ENCODE measurements at places on chromosomes 16 and 17.

- DNase-seq = no peak
These were observed 139.6 kb upstream of the FAM20A start for GRCh38 chr17:68740555-68741447.

DNA sequence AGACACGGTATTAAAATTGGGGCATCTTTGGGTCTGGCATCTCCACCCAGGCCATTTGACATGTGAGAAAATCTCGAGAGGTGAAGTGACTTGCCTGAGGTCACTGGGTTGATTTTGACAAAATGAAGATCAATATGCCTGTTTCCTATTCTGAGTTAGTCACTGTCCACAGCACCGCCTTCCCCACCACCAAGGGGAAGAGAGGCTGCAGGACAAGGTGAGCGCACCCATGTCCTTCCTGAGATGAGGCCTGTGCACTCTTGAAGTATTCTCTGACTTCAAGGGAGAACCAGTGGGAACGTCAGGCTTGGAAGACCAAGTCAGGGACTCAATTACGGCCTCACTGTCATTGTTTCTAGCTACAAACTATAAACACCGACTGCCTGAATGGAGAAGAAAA lies 49.9 kb upstream of the WSB1 start:
- DNase-seq = no peak

GRCh38 chr16:8548166-8548565 lies 42.1 kb downstream of the TMEM114 start:
- DNase-seq = no peak

DNA sequence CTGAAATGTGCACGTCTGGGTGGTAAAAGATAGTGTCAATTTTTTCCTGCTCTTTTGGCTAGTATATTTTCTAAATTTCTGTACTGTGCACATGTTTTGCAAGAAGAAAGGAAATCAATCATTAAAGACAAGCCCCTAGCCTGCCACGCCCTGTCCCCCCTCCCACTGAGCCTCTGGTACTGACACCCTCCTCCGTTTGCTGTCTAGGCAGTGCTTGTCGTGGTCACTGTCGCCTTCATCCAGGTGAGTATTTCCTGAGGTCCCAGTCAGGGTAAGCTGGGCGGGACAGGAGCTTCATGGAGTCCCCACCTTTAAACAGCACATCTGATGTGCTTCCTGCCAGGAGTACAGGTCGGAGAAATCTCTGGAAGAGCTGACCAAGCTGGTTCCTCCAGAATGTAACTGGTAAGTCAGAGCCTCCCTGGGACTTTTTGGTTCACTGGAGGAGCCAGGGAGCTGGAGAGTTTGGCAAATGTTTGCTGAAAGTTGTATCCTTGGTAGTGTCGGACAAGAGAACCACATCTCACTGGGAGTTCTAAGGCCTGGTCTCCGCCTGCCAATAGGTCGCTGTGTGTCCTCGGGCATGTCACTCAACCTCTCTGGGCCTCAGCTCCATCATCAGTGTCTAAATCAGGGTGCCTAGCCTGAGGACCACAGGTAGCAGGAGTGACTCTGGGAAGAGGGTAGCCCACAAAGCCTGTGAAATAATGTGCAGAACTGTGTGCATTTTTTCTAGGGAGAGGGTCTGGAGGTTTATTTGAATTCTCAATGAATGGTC lies 42.2 kb downstream of the ATP2C2 start:
- DNase-seq = no peak

GRCh38 chr16:56825826-56826225 lies 39.2 kb upstream of the SLC12A3 start:
- DNase-seq = no peak

GRCh38 chr16:84629580-84629979 lies 11.7 kb upstream of the COTL1 start:
- no peak for DNase-seq

DNA sequence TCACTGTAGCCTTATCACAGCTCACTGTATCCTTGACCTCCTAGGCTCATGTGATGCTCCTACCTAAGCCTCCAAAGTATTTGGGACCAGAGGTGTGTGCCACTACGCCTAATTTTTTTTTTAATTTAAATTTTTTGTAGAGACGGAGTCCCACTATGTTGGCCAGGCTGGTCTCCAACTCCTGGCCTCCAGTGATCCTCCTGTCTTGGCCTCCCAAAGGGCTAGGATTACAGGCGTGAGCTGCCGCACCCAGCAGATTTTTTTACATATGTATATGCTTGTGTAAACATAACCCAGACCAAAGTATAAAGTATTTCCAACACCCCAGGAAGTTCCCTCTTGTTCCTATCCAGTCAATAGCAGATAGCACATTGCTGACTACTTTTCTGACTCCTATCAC lies 1.7 kb upstream of the PGP start:
- no peak for DNase-seq

- no peak for DNase-seq
These were observed 6.7 kb downstream of the ARL16 start for GRCh38 chr17:81676906-81677305.

GRCh38 chr17:72116661-72117521 lies 3.9 kb upstream of the SOX9 start:
- DNase-seq = no peak

GRCh38 chr17:59684967-59685366 lies 22.3 kb downstream of the PTRH2 start:
- no peak for DNase-seq

GRCh38 chr17:47159315-47159714 lies 29.8 kb downstream of the CDC27 start:
- no peak for DNase-seq

GRCh38 chr17:81393684-81394376 lies 1.4 kb upstream of the BAHCC1 start:
- no peak for DNase-seq

- no peak for DNase-seq
These were observed 2.4 kb downstream of the NDE1 start for GRCh38 chr16:15652293-15653001.

GRCh38 chr16:72367851-72368250 lies 195.9 kb upstream of the PMFBP1 start:
- DNase-seq = no peak

DNA sequence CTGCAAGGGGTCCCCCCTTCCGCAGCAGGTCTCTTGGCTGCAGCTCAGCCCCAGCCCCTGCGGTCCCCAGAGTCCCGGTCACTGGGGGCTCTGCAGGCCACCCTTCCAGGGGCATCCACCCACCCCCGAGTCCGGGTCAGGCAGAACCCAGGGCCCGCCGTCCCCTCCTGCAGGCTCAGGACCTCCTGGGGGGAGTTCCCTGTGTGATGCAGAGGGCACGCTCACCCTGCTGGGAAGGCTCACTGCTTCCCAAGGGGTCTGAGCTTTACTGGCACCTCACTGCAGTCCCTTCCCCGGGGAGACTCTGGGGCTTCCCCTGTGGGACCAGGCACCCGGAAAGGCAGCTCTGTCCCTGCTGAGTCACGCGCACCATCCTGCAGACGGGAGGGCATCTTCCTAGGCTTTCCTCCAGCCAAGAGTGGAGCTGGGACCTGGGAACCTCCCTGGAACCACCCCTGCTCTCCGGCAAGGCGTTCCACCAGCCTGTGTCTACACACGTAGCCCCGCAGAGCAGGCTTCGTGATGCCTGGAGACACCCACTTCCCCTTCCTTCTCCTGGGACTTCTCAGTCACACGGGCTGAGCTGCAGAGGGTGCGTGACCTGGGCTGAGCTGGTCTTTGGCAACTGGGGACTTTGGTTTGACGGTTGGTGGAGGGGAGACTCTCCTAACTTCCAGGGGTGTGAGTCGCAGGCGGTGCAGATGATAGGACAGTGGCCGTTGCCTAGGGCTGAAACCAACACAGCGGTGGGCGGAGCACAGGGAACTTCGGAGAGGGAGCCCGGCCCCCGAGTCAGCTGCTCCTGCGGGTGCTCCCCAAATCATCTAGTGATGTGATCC lies 23.4 kb downstream of the SLC25A10 start:
- no peak for DNase-seq

- peak; percentile 2 for DNase-seq
These were observed 6.5 kb upstream of the USP32 start for GRCh38 chr17:60398227-60398959.

GRCh38 chr16:55272744-55273143 lies 51.3 kb upstream of the IRX6 start:
- no peak for DNase-seq

DNA sequence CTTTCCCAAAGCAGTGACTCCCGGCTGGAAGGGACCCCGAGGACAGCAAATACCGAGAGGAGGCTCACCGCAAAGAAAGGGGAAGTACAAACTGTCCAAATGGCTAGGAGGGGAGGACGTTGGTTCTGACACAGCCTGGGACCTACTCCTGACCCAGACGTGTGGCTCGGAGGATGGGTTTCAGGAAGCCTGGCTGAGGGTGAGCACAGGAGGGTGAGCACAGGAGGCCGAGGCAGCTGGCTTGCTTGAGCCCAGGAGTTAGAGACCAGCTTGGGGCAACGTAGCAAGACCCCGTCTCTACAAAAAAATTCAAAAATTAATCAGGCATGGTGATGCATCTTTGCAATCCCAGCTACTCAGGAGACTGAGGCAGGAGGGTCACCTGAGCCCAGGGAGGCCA lies 83.2 kb downstream of the C16orf78 start:
- DNase-seq = no peak

DNA sequence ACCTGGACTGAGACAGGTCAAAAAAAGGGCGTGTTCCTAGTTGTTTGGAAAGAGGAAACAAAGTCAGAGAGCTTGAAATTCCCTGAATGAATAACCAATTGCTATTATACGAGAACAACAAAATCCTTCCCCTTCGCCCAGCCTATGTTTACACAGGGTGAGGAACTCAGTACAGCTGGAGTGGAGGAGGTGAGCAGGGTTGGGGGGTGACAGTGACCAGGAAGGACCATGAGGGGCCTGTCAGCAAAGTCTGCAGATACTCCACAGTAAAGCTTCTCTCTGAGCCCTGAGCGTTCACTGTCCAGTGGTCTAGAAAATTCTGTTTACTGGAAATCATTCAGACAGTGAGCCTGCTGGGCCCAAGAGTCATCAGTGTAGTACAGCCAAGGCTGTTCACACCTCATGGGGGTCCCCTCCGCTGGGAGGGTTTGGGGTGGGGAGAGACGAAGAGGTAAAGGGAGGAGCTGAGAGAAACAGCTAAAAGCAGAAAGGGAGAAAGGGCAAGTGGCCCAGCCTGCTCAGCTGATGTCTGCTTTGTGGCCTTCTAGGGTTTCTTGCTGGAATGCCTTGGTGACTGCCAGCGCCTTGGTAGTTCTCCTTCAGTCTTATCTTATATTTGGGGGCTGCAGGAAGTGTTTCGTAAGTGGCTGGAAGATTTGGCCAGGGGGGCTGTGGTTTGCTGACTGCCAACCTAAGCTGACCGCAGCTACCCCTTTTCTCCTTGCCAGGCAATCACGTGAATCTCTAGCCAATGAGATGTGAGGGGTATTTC lies 5.7 kb downstream of the DUSP3 start:
- DNase-seq = no peak

DNA sequence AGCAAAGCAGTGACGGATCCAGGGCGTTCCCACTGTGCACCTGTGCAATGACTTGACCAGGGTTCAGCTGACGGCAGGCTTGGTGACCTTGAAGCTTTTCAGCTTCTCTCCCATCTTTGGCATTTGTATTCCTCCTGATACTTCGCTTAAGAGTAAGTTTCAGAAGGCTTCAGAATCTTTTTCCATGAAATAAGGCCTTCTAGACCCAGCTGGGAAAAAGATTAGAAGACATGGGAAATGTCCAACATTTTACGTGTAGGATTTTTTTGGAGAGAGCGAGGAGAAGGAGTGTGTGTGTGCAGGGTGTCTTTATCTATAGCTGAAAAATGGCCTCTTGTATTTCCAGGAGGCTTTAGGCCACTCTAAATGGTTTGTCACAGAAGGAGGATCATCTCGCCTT lies 104.1 kb downstream of the BANP start:
- DNase-seq = no peak

DNA sequence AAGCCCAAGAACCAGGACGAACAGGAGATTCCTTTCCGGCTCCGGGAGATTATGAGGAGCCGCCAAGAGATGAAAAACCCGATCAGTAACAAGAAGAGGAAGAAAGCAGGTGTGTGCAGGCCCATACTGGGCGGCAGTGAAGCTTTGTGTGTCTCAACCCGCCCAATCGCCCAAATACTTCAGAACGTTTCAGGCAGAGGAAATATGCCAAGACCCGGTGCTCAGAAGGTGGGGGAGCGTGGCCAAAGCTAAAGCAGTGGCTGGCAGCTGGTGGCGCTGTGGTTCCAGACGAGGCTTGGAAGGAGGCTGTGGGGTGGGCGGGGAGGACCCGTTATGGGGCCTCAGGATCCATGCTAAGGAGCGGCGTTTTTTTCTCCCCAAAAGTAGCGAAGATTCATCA lies 1.2 kb downstream of the CCDC137 start:
- DNase-seq = peak; percentile 32
